ENCODE measurements at places on chromosomes 5 and 9. TPM values are rescaled to one million over a fixed set of nuclear protein-coding genes. Genes with fewer than 3 reads are reported as not detected.

The FBLL1 gene
- total RNA-seq = 0.24 TPM

The S1PR3 gene
- total RNA-seq = 32.4 TPM

The EQTN gene
- total RNA-seq = not detected

The LRRC19 gene
- not detected for total RNA-seq

The OR5C1 gene
- total RNA-seq = not detected

The PCDHGA8 gene
- 0.02 TPM for total RNA-seq

The FOXD4 gene
- total RNA-seq = 0.37 TPM

The TAF11L10 gene
- total RNA-seq = not detected

The MAMDC4 gene
- 4.1 TPM for total RNA-seq

The AK1 gene
- 80.0 TPM for total RNA-seq

The PCDHGA11 gene
- total RNA-seq = 0.02 TPM

The THG1L gene
- 29.8 TPM for total RNA-seq

The HK3 gene
- total RNA-seq = not detected

The NR4A3 gene
- total RNA-seq = 2.0 TPM

The GARIN3 gene
- total RNA-seq = not detected

The HRH2 gene
- 0.71 TPM for total RNA-seq

The CAVIN4 gene
- 0.39 TPM for total RNA-seq
